ENCODE measurements at places on chromosomes 7 and 10. TPM values are rescaled to one million over a fixed set of nuclear protein-coding genes. Genes with fewer than 3 reads are reported as not detected.

- DNase-seq: no peak
These were observed 149.6 kb downstream of the CYP26A1 start for GRCh38 chr10:93223336-93223735.

- no peak for DNase-seq
These were observed 339.4 kb downstream of the PRPF18 start for GRCh38 chr10:13925971-13926780.

DNA sequence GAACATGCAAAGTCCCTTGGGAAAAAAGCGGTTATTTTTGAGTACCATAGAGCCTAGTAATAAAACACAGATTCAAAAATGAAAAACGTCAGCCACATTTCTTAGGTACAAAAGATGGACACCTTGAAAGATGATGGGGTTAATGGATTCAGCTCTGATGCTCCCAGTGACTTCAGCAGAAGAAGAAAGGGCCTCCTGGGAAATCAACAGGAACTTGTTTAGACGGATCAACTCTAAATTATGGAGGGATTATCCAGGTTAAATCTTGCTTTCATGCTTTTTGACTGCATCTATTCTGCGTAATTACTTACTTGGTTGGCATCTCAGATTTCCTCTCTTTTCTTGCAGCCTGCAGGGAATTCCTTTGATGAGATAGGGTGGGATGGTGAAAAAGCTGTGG lies 82.5 kb downstream of the TMEM178B start:
- no peak for DNase-seq

GRCh38 chr10:76759681-76760080 lies 877.9 kb downstream of the KCNMA1 start:
- DNase-seq: no peak

- no peak for DNase-seq
These were observed 191.3 kb downstream of the AUTS2 start for GRCh38 chr7:69789563-69789962.

DNA sequence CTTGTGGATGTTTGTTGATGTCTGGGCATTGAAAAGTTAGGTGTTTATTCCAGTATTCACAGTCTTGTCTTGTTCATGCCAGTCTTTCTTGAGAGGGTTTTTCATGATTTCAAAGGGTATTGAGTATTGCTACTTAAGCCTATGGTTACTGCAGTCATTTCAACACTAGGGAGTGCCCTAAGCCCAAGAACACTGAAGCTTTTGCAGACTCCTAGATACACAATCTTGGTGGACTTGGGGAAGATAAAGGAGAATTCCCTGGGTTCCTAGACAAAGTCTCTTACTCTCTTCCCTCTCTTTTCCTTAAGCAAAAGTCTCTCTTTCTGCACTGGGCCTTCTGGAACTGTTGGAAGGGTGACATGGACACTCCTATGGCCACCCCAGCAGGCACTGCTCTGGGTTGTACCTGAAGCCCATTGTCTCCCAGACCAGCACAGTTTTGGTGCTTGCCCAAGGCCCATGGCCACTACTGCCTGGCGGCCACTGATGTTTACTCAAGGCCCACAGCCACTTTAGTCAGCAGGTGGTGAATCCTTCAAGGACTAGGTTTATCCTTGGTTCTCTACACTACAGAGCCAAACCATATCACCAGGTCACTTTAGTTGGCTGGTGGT lies 24.9 kb downstream of the SAMD9 start:
- peak; percentile 20 for DNase-seq

The ENKUR gene
- not detected for total RNA-seq

The TMEM139 gene
- total RNA-seq: not detected
